ENCODE measurements at places on chromosomes 5 and 9.

- no peak for DNase-seq
Observed at GRCh38 chr9:133058550-133059320, 3.0 kb upstream of the CEL start.

- DNase-seq, result no peak
Observed at GRCh38 chr9:127149463-127150390, 27.3 kb upstream of the ANGPTL2 start.

DNA sequence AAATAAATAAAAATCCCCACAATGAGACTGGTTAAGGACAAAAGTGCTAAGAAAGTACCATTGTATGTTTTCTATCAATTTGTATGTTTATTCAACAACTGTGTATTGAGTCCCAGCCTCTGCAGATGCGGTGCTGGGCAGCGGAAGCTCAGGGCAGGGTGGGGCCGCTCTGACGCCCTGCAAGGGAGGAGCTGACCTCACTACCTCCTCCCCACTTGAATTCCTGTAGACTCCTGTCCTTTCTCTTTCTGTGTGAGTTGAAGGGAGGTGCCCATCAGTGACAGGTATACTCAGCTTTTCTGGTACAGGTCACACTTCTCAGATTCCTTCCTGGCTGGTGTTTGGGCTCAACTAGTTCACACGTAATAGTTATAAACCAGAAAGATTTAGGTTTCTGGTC, 27.0 kb downstream of the ANGPTL2 start:
- DNase-seq, result no peak

DNA sequence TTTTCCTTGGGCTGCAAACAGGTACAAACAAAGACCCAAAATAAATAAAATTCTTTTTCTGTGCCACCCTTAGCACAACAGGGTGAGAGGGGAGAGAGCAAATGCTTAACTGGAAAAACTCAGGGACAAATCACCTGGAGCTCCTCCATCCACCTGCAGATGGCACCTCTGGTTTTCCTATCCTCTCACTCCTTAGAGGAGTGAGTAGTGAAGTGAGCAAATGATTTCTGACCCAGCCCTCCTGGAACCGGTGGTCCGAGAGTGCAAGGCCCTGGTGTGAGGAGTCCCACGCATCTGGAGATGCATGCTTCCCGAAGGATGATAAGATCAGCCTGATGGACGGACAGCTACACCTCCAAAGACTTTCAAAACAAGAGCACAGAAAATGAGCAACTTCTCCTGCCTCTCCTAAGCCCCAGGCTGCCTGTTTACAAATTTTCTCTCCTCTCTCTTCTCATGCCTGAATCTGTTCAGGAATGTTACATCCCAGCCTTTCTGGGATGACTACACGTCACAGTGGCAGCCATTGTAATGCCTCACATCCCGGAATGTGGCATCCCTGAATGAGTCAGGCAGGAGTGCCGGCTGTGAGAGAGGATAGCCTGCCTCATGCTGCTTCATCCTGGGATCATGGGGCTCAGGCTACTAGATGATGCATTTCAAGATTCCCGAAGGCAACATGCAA, 86.4 kb downstream of the ADRB2 start:
- DNase-seq, result no peak

DNA sequence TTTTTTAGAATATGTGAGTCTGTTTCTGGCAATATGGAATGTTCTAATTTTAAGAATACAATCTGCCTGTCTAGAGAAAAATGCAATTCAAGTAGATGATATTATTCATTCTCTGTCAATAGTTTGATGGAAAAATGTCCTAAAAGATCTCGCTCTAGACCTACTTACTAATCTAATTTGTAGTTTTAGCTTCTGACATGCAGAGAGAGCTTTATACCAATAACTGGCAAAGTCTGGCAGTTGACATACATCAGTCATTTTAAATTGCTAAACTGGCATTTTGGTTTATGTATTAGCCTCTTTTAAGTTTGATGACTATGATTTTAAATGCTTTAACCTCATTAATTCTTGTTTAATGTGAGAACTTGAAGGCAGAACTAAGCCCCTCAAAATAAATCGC, 355.0 kb upstream of the CDH10 start:
- no peak for DNase-seq

GRCh38 chr9:130128733-130129431, 43.3 kb upstream of the NCS1 start:
- peak; percentile 59 for DNase-seq

- DNase-seq, result no peak
Observed at GRCh38 chr9:4567601-4568000, 77.3 kb downstream of the SLC1A1 start.

DNA sequence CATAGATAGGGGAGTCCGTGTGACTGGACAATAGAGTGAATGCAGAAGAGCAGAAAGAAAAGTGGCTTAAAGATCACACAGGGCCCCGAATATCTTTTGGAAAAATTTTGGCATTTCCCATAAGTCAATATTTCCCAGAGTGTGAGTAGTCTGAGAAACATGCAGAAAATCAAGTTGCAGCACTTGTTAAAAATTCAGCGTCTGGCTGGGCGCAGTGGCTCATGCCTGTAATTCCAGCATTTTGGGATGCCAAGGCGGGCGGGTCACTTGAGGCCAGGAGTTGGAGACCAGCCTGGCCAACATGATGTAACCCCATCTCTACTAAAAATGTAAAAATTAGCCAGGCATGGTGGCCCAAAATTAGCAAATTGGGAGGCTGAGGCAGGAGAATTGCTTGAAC, 227.0 kb downstream of the DRD1 start:
- DNase-seq, result no peak

DNA sequence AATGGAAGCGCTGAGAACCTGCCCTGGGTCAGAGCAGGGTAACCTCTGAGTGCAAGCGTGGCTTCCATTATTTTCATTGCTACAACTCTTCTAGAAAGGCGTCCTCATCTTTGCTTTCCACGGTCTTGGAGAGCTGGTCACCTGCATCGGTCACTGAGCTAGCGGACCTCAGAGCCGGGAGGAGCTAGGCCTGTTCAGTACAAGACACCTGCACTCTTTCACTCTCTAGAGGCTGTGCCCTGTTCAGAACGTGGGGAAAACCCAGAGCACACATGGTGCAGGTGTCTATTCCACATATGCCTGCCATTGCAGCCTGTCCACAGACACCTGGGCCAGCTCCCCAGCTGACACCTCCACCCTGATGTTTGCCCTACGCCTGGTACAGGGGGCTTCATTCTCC, 147.8 kb upstream of the IRX2 start:
- DNase-seq, result no peak

- DNase-seq, result no peak
Observed at GRCh38 chr5:6317116-6317798, 61.1 kb downstream of the MED10 start.

- no peak for DNase-seq
Observed at GRCh38 chr5:270340-270739, 1.1 kb upstream of the PDCD6 start.

DNA sequence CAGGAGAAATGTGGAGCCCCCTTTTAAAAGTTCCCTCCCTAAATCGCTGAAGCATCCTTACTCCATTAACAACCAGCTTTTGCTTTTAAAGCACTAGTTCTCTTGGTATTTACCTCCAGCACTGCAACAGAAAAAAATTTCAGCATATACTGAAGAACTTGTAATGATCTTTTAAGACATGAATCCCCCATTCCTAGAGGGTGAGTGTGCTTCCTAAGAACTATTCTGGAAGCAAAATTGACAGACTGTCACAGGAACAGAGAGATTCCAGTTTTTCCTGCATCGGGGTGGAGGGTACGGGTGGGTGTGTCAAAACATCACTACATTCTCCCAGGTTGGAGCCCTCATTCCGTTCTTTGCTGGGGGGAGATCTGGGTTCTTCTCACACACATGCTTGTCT, 151.9 kb downstream of the EBF1 start:
- no peak for DNase-seq

- DNase-seq, result no peak
Observed at GRCh38 chr5:56676091-56676768, 139.1 kb upstream of the MAP3K1 start.

DNA sequence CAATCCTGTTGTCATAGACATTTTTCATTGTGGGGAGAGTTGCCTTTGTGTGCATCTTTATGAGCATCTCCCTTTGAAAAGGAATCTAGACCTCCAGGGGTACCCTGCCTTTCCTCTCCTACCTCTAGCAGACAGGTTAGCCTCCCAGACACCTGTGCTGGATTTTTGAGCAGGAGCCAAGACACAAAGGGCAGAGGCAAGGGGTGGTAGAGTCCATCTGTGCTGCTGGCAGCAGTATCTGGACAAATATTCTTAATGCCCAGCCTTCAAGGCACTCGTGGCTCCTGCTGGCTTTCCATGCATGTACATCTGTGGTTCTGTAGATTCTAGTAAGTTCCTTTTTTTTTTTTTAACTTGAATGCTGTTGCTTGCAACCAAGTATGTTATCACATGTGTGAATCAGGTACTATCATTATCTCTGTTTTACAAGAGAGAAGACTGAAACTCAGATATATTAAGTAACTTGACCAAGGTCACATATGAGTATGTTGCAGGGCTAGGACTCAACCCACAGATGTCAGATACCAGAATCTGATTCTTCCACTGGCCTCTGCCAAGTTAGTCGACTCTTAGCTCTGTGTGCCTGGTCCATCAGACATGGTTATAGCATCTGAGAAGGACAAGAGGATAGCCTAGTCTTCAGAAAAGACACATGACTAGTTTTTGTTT, 32.9 kb upstream of the GPR151 start:
- DNase-seq, result no peak

- DNase-seq, result no peak
Observed at GRCh38 chr9:121542025-121542424, 42.4 kb upstream of the GGTA1 start.

DNA sequence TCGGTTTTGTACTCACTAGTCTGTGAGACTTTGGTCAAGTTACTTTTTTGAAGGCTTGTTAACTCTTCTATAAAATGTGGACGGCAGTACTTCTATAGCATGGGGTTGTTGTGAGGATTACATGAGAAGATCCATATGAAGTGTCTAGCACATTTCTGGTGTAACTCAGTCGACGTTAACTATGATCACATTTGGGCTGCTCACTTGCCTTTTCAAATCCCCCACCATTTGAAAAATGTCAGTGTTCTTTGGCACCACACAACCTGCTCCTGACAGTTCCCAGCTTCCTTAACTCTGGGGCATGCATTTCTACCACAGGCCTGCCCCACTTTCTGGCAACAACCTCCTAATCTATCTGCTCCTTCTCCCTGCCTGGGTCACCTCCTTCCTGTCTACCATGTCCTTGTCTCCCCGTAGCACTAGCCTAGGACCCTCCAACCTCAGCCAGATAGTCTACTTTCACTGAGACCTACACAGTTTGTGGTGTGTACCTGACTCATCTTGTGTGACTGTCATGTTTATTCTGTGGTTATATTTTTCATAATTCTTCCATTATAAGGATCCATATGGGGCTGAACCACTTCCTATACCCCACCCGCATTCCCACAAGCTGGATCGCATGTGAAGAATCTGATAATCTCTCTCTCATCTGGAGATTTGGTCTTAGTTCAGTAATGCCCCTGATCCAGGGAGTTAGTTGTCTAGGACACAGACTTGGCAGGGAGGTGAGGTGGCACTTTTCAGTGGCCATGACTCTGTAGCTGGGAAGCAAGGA, 30.2 kb upstream of the BASP1 start:
- DNase-seq, result no peak

GRCh38 chr5:32543291-32543690, 42.1 kb upstream of the SUB1 start:
- DNase-seq, result no peak

DNA sequence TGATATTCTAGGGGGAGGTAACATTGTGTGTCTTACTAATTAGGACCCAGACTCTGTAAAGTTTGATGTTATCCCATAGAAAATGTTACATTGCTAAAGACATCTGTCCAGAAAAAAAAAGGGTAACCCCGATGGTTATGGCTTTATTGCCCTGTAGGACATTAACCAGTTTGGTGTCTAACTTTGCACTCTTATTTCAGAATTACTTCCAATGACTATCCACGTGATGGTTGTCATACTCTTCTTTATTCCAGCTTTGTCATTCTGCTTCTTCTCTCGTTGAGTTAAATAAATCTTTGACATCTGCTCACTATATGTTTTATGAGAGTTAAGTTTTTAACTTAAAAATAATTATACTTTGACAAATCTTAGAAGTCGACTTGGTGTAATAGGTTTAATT, 180.4 kb upstream of the ANKRD55 start:
- no peak for DNase-seq

- DNase-seq, result no peak
Observed at GRCh38 chr9:84867186-84867585, 197.7 kb downstream of the NTRK2 start.

- DNase-seq, result no peak
Observed at GRCh38 chr5:146337264-146337904, 1.3 kb upstream of the POU4F3 start.

DNA sequence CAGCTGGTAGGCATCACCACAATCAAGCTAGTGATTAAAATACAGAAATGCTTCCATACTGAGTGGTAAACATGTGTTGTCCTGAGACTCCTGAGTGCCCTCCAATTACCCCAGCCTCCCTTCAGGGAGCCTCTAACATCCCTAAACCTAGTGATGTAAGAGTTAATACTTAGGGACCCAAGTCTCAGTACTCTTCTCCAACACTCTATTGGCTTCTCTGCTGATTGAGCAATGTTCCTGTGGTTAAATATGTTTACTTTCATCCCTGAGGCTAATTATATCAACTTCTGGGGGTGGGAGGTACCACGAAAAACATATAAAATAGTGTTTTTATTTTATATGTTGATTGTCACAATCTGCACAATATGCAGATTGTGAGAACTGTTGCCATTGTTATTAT, 5.0 kb downstream of the GRXCR2 start:
- no peak for DNase-seq

GRCh38 chr5:33162057-33162456, 278.7 kb upstream of the TARS1 start:
- no peak for DNase-seq

DNA sequence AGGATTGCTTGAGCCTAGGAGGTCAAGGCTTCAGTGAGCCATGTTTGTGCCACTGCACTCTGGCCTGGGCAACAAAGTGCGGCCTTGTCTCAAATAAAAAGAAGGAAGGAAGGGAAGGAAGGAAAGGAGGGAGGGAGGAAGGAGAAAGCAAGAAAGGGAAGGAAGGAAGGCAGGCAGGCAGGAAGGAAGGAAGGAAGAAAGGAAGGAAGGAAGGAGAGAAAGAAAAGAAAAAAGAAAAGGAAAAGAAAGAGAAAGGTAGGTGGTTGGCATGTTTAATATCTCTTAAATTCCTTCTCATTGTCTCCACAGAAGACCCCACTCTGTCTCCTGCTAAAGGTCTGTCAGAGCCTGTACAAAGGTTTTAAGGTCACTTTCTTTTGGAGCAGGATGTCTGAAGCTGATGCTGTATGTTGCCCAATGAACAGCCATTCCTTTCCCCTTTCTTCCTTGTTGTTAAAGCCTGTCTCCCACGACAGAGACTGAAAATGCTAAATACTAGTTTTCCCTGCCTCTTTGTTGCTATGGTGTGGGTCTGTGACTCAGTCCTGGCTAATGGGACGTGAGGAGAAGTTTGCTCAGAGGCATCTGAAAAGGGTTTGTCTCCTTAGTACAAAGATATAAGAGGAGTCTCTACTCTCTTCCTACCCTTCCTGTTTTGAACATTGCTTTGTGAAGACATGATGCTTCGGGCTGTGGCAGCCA, 213.3 kb downstream of the PCSK1 start:
- no peak for DNase-seq

GRCh38 chr5:54702470-54702869, 184.9 kb downstream of the SNX18 start:
- no peak for DNase-seq

- DNase-seq, result no peak
Observed at GRCh38 chr9:125749287-125749935, 2.2 kb downstream of the PBX3 start.

All from activated CD4-positive, alpha-beta T cell treated with anti-CD3 and anti-CD28 coated beads, Interleukin-2, amount 50 U/mL, for 4 hours (primary cell).